ENCODE measurements at places on chromosomes 5 and 9.

GRCh38 chr5:16461026-16461425 lies 4.6 kb downstream of the ZNF622 start:
- no peak for DNase-seq

DNA sequence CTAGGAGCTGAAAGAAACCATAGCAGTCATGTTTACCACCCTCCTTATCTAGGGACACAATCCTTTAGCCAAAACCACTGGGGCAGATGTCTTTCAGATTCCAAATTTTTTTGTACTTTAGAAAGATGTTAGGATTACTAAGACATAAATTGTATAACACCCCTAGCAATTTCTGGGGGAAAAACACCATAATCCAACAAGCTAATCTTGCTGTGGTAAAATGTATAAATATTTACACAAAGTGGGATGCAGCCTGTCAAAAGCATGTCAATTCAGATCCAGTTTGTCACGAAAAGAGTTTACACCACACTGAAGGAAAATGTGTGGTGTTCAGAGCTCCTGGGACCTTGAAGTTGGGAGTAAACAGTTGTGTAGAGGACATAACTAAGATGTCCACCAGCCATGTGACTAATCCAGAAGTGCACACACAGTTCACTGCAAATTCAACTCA lies 274.3 kb downstream of the ADAMTSL1 start:
- no peak for DNase-seq

- DNase-seq: no peak
Measured at GRCh38 chr5:150345716-150346115, 11.8 kb upstream of the TCOF1 start.

- no peak for DNase-seq
Measured at GRCh38 chr9:92725766-92726165, 38.9 kb downstream of the BICD2 start.

DNA sequence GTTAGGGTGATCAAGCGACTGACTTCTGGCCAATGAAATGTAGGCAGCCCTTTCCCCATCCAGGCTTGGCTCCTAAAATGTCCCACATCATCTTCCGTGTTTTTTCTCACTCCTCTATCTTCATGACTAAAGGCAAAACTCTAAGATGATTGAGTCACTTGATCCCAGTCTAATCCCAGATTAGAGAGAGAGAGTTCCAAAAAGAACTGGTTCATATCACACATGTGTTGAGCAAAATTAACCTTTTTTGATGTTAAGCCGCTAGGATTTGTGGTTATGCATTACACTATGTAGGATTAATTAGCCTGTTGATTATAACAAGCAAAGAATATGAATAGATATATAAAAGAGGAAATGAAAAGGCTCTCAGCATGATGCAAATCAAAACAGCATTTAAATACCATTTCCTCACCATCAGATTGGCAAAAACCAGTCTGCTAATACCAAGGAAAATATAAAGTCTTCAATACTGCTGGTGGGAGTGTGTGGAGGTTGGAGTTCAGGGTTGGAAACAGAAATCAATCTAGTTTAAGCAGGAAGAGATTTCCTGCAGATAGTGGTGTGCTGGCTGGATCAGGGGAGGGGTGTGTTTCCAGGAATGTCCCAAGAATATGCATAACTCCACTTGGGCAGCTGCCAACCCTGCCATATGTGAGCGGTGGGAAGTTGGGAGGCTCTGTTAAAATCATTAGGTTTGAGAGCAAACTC lies 187.6 kb upstream of the S1PR3 start:
- DNase-seq: no peak

GRCh38 chr5:171857489-171857876 lies 71.9 kb downstream of the SMIM23 start:
- DNase-seq: no peak

- DNase-seq: no peak
Measured at GRCh38 chr9:73259086-73259696, 107.5 kb downstream of the ANXA1 start.

DNA sequence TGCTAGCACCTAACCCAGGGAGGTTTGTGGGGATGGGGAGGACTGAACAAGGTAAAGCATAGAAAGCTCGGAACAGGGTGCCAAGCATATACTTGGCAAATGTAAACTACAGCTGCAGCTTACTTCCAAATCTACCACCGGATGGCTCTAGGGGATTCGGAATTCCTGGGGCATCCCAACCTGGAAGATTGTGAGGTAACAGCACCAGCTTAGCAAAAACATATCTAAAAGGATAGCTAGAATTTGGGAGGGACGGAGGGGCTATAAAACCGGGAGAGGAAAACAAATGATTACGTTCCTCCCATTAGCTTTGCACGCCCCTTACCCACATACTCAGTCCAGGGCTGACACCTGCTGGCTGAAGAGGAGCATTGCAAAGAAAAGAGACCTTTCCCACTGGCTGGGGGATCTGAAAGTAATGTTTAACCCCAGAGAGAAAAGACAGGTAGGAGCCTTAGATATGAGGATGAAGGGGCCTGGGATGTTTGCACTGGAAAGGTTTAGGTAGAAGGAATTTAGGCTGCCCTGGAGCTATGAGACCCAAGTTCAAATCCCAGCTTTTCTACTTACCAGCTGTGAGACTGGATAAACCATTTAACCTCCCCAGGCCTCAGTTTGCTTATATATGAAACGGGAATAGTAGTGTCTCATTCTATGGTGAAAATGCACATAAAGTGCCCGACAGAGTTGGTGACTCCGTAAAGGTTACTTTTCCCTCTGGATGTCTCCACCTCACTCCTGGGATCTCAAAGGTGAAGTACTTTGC lies 73.6 kb downstream of the FAM114A2 start:
- DNase-seq: no peak

DNA sequence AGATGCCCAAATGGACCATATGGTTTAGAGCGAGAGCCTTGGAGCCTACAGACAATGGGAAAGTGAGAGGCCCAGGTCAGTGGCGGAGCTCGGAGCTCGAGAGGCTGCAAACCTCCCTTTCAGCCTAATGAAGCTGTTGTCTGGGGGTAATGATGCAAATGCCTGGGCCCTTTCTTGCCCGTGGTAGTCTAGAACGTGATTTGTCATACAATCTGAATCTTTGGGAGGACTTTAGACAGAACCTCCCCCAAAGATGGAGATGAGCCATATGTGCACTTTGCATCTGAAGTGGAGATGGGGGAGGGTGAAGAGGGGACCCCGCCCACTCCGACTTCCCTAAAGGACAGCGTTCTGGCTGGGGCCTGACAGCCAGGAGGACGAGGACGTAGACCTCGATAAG lies 10.3 kb upstream of the NEUROG1 start:
- DNase-seq: no peak
